ENCODE measurements at places on chromosomes 5 and 9.

DNA sequence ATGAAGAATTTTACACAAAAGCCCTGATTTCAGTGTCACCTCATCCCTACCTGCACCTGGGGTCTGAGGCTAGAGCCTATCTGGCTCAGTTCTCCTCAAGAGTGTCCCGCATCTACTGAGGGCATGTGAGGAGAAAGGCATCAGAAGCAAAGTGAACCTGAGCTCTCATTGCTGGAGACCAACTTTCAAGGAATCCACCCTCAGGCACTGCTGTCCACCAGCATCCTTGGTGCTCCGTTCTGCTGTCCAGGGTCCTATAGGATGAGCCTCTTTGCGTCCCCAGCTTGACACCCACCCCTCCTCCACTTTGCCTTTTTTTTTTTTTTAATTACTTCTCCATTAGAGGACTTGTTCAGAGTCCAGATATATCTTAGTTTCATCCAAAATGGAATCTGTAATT is 49.5 kb downstream of the CAMSAP1 start:
- DNase-seq = no peak

DNA sequence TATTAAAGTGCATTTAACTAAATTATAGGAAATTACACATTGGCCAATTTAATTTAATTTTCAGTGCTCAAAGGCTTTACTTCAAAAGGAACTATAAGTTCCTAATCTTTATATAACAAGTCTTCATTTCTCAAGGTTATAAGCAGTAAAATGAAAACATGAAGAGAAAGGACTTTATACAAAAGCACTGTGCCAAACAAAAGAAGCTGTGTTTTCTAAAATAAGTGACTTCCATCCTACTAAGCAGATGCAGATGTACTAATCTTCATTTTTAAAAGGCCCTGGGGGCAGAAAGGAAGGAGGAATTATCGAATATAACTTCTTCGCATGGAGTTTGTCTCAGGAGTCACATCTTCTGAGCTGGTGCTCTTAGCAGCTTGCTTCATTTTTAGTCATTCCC is 81.4 kb downstream of the SHC3 start:
- DNase-seq = no peak

GRCh38 chr9:106075236-106075959 is 381.1 kb downstream of the TMEM38B start:
- DNase-seq = no peak

- no peak for DNase-seq
These were observed 76.8 kb downstream of the MVB12B start for GRCh38 chr9:126403397-126403796.

- no peak for DNase-seq
These were observed 157.8 kb upstream of the RASEF start for GRCh38 chr9:83220730-83221129.

All from NCI-H1694 treated with DMSO at 0.1 percent for 48 hours (cell line).